ENCODE measurements at places on chromosomes 1 and 21.

- DNase-seq, result no peak
These were observed 111.9 kb downstream of the PTPN14 start for GRCh38 chr1:214439352-214440119.

DNA sequence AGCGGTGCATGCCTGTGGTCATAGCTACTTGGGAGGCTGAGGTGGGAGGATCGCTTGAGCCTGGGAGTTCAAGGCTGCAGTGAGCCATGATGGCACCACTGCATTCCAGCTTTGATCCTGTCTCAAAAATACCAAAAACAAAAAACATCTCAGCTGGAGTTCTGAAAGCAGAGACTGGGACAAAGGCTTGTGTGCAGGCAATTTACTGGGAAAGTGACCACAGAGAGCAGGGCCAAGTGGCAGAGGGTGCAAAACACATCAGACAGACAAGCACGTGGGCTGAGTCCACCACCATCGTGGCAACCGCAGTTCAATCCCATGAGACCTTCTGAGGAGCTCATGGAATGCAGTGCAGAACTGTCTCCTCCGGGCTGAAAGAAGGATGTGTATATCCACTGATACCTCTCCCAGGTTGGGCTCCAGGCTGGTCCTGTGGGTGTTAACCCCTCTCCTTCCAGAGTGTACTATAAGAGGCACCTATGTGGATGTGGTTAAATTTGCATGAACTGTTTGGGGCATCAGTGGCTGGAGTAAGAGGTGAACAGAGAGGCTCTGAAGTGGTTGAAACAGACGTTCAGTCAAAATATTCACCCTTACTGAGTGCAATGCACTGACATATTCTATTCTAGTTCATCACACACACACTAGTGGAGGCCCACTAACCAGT is 10.8 kb downstream of the PIGP start:
- no peak for DNase-seq

DNA sequence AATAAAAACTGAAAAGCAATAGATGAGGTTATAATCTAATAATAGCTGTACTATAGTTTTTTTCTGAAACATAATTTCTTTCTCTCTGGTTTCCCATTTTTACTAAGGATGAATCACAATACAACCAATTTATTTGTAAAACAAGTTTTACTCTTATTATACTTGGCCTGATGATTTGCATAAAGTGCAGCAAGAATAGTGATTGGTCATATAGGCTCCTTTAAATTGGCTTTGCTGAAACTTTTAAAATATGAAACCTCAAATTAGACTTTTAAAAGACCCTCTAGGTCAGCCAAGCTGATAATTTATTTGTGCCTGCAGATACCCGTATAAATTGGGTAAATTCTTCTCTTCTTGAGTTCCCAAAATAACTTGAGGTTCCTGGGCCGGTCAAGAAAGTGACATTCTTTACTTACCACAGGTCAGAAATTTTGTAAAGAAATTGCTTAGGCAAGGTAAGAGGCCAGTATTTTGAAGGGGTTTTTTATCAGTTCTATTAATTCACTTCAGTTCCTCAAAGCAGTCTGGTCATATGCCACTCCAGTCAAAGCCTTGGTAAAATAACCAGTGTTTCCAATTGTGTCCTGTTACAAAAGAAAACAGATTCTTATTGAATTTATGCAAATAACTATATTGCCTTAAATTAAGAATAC is 76.1 kb downstream of the C21orf91 start:
- DNase-seq, result no peak

- DNase-seq, result peak; percentile 49
These were observed 6.8 kb upstream of the AADACL3 start for GRCh38 chr1:12709091-12709491.

GRCh38 chr1:110783292-110783918 is 89.5 kb upstream of the CD53 start:
- DNase-seq, result peak; percentile 53

- no peak for DNase-seq
These were observed 456.5 kb downstream of the OMA1 start for GRCh38 chr1:58089898-58090534.
